ENCODE measurements at places on chromosomes 4 and X. TPM values are rescaled to one million over a fixed set of nuclear protein-coding genes. Genes with fewer than 3 reads are reported as not detected.

Gene TXK
- 0.66 TPM for total RNA-seq

Gene ATP5ME
- 204 TPM for total RNA-seq

Gene GPC4
- total RNA-seq: 2.8 TPM

Gene ATP6AP1
- 59.8 TPM for total RNA-seq

Gene DNAAF6
- total RNA-seq: not detected

Gene CITED1
- total RNA-seq: 0.17 TPM

Gene OTUD6A
- total RNA-seq: not detected

Gene GAGE12H
- not detected for total RNA-seq

Gene EOLA2
- 17.2 TPM for total RNA-seq

Gene SSX2
- total RNA-seq: not detected

Gene IQCM
- under 0.01 TPM for total RNA-seq

Gene ARR3
- total RNA-seq: not detected

Gene FGA
- total RNA-seq: not detected

Gene NUDT11
- 7.1 TPM for total RNA-seq

Gene NLGN4X
- total RNA-seq: under 0.01 TPM

Gene KCTD8
- not detected for total RNA-seq

Gene ESX1
- not detected for total RNA-seq

Gene SOWAHB
- total RNA-seq: under 0.01 TPM

Gene PAGE1
- total RNA-seq: not detected

Gene IL13RA1
- 67.4 TPM for total RNA-seq

Gene ETFDH
- total RNA-seq: 35.7 TPM

Gene RS1
- not detected for total RNA-seq
